ENCODE measurements at places on chromosomes 2 and 18. TPM values are rescaled to one million over a fixed set of nuclear protein-coding genes. Genes with fewer than 3 reads are reported as not detected.

GKN2 gene
- total RNA-seq = not detected

EPB41L3 gene
- total RNA-seq = 98.9 TPM

EFHD1 gene
- total RNA-seq = 4.8 TPM

MALL gene
- 672 TPM for total RNA-seq

OR6B2 gene
- not detected for total RNA-seq

TFPI gene
- 16.3 TPM for total RNA-seq

TACR1 gene
- 1.2 TPM for total RNA-seq

MC5R gene
- not detected for total RNA-seq

RNF152 gene
- total RNA-seq = 98.0 TPM

PTH2R gene
- total RNA-seq = 0.09 TPM

GRCh38 chr2:70978341-70979179 lies at the start of gene ANKRD53:
Gene ANKRD53, plus strand, starts transcription at chr2:70978630. Its CDS starts 16 bp downstream, at chr2:70978646.
- peak; percentile 25 for DNase-seq

- no peak for DNase-seq
Measured at GRCh38 chr2:195586062-195586714, 70.8 kb upstream of the SLC39A10 start.

GRCh38 chr18:62717925-62718800 lies 2.8 kb downstream of the PHLPP1 start:
- DNase-seq = no peak

- no peak for DNase-seq
Measured at GRCh38 chr2:169108099-169108884, 38.9 kb downstream of the DHRS9 start.

- DNase-seq = no peak
Measured at GRCh38 chr2:231919341-231920035, 6.7 kb downstream of the NPPC start.

DNA sequence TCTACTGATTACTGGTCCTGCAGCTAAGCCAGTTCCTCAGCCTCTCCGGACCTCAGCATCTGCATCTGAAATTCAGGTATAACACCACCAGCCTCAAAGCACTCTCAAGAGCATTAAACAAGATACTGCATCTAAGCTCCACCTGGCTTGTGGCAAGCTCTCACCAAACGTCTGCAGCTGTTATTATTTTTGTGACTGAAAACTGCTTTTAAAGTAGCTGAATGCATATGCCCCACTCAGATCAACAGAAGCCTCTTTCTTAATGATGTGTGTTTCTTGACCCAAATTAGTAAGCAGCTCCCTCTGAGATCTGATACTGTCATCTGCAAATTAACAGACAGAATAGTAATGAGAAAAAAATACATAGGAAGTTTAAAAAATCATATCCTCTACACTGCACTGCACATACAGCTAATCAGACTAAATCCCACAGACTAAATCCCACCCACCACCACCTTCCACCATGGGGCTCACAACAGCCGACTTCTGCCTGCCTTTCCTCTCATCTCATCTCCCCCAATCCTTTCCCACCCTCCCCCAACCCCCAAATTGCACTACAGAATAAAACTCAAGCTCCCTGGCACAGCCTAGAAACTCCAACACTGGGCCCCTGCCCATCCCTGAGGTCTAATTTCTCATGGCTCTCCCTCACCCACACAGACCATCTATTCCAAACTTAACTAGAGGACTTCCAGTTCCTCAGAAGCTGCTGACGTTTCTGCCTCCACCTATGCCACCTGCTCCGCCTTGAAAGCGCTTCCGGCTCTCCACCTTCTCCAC lies 52.9 kb downstream of the TMEM163 start:
- no peak for DNase-seq

- DNase-seq = no peak
Measured at GRCh38 chr2:165122521-165122920, 81.3 kb downstream of the SCN3A start.

GRCh38 chr18:59041819-59042815 lies 97.6 kb upstream of the SEC11C start:
- no peak for DNase-seq

- no peak for DNase-seq
Measured at GRCh38 chr2:159065891-159066290, 97.5 kb downstream of the TANC1 start.

- DNase-seq = no peak
Measured at GRCh38 chr2:111669928-111670695, 213.9 kb downstream of the ANAPC1 start.

DNA sequence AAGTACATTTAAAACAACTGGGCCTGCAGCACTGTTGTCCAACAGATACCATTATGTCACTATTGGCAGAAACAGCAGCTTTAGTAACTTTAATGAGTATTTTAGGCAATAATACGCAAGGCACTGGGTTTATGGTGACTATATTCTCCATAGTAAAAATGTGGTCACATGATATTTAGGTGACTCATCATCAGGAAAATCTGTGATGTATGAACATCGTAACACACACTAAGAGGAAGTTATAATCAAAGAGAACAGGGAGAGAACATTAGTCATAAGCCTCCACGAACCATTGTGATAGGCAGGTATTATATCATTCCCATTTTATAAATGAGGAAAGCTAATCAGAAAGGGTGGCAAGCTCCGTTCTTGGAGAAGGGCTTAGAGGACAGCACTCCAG lies 36.9 kb downstream of the RAPH1 start:
- no peak for DNase-seq

DNA sequence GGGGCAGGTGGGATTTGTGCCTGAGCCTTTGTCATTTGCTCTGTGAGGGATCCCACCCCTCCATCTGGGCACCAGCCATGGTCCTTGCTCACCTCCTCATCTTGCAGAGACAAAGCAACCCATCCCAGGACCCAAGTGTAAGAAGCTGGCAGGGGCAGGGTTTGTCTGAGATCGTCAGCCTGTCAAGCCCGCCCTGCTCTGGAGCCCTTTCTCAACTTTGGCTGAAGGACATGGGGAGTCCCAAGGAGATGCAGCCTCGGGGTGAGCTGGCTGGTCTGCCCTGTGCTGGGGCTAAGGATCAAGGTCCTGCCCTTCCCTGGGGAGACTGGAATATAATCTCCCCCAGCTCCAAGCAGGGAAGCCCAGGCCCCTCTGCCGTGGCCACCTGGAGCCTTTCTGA lies 86.0 kb downstream of the CAPN13 start:
- no peak for DNase-seq

- no peak for DNase-seq
Measured at GRCh38 chr2:146317959-146318358, 1526.9 kb upstream of the ACVR2A start.

DNA sequence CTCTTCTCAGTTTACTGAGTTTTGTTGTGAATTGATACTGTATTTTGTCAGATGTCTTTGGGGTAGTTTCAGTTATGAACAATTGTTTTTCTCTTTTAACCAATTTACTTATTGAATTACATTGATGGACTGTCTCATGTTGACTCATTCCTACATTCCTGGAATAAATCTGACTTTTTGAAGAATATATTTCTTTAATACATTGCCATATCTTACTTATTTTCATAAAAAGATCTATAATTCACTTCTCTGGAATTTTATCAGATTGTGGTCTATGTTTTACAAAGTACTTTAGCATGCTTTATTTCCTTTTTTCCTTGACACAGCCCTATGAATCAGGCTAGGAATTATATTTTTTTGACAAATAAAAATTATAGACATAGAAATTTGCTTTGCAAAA lies 268.3 kb downstream of the PLCL1 start:
- no peak for DNase-seq

DNA sequence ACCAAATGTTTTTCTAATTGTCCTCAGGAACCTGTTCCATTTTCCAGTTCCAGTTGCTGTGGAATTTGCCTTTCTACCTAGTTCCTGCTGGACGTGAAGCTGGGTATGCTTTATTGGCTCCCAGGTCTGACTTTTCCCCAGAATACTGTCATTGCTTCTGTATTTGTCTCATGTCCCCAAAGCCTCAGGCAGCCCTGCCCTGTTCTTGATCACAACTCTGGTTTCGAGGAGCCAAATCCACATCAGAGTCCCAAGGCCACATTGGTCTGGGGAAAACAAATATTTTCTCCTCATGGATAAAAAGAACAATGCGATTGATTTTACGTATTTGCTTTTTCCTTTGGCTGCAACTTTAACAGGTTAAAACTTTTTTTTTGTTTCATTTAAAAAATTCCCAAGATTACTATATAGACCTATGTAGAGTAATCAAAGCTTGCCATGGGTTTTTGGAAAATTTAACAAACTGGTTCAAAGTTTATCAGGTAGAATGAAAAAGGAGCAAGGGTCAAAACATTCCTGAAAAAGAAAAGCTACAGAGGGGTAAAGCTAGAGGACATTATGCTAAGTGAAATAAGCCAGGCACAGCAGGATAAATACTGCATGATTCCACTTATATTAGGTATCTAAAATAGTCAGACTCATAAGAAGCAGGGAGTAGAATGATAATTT lies 85.2 kb downstream of the MDH1 start:
- no peak for DNase-seq

DNA sequence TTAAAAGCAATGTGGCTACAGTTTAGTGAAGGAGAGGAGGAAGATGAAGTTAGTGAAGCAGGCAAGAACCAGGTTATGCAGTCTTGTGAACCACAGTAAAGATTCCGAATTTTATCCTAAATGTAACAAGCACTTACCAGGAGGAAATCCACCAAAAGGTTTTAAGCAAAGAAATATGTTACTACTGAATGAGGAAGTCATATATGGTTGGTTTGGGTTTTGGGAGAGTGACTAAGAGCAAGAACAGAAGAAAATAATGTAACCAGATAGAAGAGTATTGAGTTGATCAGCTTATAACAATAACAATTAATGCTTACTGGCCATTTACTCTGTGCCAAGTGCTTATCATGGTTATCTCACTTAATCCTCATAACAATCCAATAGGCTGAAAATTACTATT lies 1.9 kb downstream of the USP37 start:
- no peak for DNase-seq

GRCh38 chr2:207584952-207585351 lies 40.2 kb downstream of the METTL21A start:
- no peak for DNase-seq

DNA sequence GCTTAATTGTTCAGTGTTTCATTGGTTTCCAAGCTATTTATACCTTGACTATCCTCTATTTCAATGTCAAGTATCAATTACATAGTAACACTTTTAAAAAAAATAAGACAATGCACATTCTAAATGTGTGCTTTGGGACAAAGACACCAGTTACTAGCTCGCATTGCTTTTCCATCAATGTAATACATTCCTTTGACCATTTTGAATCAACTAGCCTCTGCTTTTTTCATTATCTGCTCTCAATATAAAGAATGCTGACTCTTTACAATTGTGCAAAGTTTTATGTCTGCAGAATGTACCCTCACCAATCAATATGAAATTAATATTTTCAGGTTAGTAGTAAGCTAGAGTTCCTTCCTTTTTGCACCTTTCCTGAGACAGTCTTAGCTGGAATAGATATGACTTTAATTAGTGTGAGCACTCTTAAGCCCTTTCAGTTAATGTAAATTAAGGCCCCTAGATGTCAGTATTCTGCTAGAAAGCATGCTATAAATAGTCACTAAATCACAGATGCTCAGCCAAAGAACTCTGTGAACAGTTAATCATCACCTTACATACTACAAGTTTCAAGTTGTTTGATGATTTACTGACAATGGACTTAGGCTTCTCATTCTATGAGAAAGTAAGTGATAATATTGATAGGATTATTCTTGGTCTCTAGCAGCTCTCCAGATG lies 413.6 kb downstream of the PTH2R start:
- no peak for DNase-seq

DNA sequence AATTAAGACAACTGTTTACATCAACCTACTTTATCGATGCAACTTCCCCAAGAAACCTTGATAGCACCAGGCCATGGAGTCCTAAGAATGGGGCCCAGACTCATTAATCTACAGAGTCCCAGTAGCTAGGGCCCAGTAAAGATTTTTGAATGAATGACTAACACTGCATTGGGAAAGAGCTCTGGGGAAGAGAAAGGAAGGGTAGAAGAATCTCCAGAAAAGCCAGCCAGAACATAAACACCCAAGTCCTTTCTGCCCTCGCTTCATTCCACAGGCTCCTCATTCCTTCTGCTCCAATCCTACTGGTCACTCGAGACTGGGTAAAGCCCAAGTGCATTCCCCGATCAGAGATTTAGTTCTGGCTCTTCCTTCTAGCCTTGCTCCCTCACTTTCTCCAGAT lies 44.3 kb downstream of the CYRIA start:
- no peak for DNase-seq

GRCh38 chr18:9861933-9862332 lies 23.8 kb upstream of the TXNDC2 start:
- no peak for DNase-seq

GRCh38 chr2:108833219-108833618 lies 46.6 kb downstream of the CCDC138 start:
- no peak for DNase-seq

Data from mucosa of descending colon (tissue), 3 donors.